Common myeloid progenitor, CD34-positive (primary cell): ENCODE measurements at places on chromosomes 13 and 19.
A peak's percentile ranks its signal among the peaks of the same experiment; 100 is the strongest.

- no peak for DNase-seq
Observed at GRCh38 chr19:4401769-4402170, 670 bp upstream of the CHAF1A start.

GRCh38 chr13:50248516-50249143, 233.4 kb downstream of the KCNRG start:
- no peak for DNase-seq

- peak; percentile 38 for DNase-seq
Observed at GRCh38 chr19:11453468-11454341, 18.3 kb downstream of the PRKCSH start.

GRCh38 chr19:20879501-20879900, 43.5 kb upstream of the ZNF85 start:
- DNase-seq: no peak

GRCh38 chr13:75550159-75550567, 572 bp downstream of the UCHL3 start:
- peak; percentile 81 for DNase-seq

- DNase-seq: no peak
Observed at GRCh38 chr13:33671560-33671959, 146.4 kb upstream of the RFC3 start.

DNA sequence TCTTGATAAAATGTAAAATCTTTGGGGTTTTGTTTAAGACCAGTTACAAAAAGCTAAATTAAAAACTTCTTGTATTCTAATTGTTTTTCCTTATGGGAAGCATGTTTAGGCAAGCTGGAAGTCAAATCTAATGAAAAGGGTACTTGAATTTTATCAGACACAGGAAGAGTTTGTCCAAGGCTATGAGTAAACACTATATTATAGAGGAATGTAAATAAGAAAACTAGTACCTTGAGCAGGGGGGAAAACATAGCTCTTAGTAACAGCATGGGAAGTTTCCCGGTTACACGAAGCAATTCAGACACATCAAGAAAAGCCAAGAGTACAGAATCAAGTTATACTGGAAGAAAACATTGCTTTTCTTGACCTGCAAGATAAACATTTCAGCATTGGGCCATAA, 19.8 kb upstream of the ZNF780A start:
- DNase-seq: no peak

DNA sequence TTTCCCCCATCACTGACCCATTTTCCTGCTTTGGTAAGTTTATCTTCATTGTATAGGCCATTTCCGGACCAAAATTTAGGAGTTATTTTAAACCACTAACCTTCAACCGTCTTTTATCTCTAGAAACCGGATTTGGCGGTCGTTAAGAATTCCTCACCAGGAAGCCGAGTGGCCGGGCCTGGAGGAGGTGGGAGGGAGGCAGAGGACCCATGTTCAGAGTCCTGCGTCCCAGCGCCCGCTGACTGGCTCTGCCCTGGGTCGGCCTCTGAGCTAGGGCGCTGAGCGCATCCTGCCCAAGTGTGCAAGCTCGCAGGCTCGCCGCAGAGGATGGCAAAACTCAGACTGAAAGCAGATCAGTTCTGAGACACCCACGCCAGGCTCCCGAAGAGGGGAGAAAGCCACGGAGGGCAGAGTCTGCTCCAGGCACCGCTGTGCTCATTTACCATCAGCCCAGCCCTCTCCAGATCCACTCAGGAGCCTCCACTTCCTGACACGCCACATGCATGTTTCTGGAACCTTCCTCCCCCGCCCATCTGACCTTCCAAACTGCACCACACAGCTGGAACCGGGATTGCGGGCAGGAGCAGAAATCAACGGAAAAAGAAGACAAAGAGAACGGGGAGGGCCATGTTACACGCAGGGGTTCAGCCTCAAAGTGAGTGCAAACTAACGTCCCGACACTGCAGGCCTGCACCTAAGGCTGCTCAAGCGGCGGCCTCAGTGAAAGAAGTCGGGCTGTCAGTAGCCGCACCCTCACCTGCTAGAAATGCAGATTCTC, 8.3 kb downstream of the COL4A1 start:
- DNase-seq: peak; percentile 24

GRCh38 chr19:47615230-47615629, 6.3 kb downstream of the BICRA start:
- DNase-seq: no peak

GRCh38 chr19:19170053-19170872, at the start of gene MEF2B:
TSS of gene MEF2B (minus strand) at chr19:19170263. CDS start at chr19:19150735, 19,528 bp downstream.
- DNase-seq: peak; percentile 56
